NCI-H1048 (cell line): ENCODE measurements at places on chromosomes 7 and 10.

- DNase-seq = no peak
Observed at GRCh38 chr10:16049050-16049449, 188.7 kb upstream of the MINDY3 start.

- DNase-seq = no peak
Observed at GRCh38 chr10:65496541-65496940, 1429.3 kb upstream of the LRRTM3 start.

DNA sequence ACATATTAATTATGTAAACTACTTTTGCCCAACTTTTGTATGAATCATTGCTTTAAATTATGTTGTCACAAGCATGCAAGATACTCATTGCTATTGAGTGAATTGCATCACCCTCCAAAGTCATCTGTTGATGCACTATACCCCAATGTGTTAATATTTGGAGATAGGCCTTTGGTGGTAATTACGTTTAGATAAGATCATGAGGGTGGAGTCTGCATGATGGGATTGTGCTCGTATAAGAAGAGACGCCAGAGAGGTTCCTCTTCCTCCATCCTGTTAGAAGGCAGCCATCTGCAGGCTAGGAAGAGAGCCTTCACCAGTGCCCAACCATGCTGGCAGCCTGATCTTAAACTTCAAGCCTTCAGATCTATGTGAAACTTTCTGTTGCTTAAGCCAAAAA is 95.3 kb upstream of the MAGI2 start:
- no peak for DNase-seq

- DNase-seq = no peak
Observed at GRCh38 chr7:41641011-41641664, 61.8 kb downstream of the INHBA start.

- DNase-seq = no peak
Observed at GRCh38 chr7:41189866-41190265, 513.0 kb downstream of the INHBA start.

DNA sequence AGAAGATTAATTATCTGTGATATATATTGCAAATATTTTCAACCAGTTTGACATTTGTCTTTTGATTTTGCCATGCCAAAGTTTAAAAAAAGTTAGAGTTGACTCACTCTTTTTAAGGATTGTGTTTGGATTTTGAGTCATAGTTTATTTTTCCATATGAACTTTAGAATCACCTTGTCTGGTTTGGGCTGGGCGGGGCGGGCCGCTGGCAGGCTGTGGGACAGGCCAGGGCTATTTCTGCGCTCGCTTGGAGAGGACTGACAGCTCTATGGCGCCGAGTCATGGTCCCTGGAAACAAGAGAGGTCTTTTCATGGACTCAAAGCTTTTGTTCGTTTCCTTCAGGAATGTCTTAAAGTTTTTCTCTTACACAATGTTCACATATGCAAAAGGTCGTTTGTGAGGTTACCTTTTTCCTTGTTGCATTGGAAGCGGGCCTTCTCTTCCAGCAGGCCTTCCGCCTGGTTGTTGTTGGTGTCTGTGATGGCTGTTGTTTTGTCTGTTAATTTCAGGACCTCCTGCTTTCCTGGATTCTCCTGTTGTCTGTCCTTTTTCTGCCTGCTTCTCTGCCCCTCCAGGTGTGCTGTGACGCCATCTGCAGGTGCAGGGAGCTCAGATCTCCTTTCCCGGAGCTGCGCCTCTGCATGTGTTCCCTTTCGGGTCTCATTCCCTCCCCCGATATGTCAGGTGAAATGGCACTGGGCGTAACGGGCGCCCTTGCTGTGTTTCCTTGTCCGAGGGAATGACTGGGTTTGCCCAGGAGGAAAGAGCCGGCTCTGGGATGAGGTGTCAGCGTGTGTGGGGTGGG is 53.8 kb downstream of the INPP5A start:
- no peak for DNase-seq

DNA sequence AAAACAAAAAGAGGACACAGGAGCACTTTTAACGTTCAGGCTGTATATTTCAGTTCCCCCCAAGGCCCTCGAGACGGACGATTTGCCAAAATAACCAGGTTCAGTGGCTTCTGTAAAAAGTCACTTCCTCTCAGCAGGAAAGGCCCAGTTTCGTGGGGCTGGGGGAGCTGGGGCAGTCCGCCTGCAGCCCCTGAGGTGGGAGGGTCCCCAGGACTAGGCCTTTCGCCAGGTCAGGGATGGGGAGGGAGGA is 28.8 kb downstream of the WDR86 start:
- no peak for DNase-seq

DNA sequence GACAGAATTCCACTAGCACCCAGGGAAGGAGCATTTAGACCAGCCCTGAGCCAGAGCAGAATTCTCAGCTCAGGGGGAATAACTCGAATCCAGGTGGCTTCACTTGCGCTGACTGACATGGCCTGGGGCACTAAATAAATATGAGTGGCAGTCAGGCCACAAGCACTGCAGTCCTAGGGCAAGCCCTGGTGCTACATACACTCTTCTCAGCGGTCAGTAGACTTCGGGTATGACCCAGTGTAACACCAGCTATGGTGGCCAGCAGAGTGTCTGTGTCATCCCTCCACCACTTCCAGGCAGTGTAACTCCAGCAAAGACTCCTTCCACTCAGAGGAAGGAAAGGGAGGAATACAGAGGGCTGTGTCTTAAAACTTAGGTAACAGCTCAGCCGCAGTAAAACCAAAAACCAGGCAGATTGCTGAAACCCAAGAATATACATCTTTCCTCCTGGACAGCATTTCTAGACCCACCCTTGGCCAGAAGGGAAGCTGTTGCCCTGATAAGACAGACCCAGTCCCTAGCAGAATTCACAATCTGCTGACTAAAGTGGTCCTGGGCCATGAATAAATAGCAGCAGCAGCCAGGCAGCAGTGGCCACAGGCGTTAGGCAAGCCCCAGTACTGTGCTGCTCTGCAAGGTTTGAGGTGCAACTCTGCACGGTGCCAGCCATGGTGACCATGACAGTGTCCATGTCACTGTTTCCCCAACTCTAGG is 77.0 kb downstream of the SNX13 start:
- no peak for DNase-seq

GRCh38 chr7:147547252-147547897 is 1043.2 kb upstream of the C7orf33 start:
- DNase-seq = no peak

GRCh38 chr7:76233538-76234281 is 32.0 kb downstream of the SRRM3 start:
- no peak for DNase-seq

DNA sequence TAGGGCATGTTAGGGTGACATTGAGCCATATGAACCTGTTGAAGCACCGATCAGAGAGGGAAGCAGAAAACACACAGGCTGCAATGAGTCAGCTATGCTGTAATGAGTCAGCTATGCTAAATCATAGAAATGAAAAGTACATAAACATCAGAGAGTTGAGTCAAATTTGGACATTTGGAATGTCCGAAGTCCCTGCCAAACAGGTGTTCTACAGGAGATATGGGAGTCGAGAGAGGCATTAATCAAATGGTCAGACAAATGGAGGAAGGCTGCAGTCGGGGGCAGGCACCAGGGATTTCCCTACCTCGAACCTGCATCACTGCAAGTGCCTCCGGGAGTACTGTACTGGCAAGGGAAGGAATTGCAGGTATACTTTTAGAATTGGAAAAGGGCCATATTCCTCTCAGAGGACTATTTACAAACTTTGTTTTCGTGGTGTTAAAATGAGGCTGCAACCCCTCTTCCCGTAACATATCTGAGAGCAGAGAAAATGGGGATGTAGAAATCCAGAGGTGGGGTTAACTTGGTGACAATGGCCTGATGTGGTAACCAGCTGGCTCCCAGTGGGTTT is 8.8 kb upstream of the ZC3HAV1 start:
- DNase-seq = no peak

DNA sequence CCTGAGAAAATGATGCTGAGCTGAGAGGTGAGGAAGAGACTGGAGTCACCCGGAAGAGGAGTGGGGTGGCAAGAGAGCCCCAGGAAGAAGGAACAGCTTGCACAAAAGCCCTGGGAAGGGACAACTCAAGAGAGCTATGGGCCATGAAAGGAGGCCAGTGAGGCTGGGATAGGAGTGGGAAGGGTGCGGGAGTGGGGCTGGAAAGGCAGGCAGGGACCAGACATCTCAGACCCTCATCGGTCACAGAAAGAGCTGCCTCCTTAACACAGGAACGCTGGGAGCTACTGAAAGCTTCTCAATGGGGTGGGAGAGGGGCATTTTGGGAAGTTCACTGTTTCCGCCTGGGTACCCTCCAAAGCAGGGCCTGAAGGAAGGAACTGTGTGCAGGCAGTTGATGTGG is 122.0 kb upstream of the UNC5B start:
- DNase-seq = no peak

DNA sequence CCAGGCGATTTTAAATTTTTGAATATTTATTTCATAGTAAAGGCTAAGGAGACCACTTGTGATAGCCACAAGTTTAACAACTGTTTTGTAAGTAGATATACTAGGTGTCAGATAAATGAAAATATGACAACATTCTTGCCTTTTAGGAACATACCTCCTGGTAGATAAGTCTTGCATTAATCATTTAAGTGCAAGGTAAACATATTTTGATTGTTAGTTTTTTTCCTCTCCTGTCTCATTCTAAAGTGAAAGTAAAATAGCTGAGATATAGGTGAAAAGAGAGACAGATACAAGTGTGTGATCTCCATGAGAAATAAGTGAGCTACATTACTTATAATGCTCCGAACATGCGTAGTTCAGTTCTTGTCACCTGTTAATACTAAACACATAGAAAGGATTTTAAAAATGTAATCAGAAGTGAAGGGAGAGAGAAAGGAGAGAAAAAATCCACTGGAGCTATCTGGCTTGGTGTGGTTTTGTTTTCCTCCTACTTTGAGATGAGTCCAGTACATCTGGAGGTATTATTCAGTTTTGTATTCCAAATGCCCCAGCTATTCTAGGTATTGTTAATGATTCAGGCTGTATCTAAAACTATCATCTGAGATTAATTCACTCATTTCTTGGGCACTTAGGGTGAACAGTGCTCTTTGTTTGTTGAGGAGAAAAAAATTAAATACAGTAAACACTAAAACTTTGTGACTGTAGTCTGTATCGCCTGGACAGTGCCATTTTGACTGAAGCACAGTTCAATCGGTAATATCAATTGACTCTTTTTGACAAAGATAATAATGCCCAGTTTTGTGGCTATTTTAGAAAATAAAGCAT is 21.2 kb downstream of the GLCCI1 start:
- no peak for DNase-seq

- DNase-seq = no peak
Observed at GRCh38 chr7:100093925-100094486, 5.2 kb downstream of the COPS6 start.

- DNase-seq = no peak
Observed at GRCh38 chr7:106793015-106793975, 71.8 kb upstream of the PIK3CG start.

DNA sequence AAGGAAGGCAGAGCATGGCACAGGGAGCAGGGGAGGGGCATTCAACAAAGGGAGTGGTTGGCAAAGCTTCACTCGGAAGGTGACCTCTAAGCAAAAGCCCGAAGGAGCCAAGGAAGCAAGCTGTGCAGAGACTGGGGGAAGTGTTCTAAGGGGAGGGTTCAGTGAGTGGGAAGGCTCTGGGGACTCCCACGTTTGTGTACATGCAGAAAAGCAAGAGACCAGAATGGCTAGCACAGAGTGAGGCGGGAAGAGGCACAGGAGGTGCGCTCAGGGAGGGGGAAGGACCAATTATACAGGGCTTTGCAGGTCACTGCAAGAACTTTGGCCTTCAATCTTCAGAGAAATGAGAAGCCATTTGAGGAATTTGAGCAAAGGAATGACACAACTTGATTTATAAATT is 7.4 kb downstream of the ARHGAP21 start:
- no peak for DNase-seq

DNA sequence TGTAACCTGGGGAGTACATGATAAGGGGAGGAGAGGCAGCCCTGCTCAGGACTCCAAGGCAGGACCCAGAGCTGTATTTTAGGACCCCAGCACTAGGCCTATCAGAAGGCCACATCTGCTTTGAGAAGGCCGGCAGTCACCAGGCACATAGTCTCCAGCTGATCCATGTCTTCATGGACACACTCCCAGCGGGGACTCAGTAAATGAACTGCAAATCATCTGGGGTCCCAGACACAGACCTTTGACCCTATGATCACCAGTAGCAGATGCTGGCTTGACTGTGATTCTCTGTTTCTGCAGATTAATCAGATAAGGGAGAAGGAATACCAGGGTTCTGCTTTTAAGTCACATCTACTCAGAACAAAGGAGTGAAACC is 341.4 kb upstream of the PODXL start:
- DNase-seq = no peak

DNA sequence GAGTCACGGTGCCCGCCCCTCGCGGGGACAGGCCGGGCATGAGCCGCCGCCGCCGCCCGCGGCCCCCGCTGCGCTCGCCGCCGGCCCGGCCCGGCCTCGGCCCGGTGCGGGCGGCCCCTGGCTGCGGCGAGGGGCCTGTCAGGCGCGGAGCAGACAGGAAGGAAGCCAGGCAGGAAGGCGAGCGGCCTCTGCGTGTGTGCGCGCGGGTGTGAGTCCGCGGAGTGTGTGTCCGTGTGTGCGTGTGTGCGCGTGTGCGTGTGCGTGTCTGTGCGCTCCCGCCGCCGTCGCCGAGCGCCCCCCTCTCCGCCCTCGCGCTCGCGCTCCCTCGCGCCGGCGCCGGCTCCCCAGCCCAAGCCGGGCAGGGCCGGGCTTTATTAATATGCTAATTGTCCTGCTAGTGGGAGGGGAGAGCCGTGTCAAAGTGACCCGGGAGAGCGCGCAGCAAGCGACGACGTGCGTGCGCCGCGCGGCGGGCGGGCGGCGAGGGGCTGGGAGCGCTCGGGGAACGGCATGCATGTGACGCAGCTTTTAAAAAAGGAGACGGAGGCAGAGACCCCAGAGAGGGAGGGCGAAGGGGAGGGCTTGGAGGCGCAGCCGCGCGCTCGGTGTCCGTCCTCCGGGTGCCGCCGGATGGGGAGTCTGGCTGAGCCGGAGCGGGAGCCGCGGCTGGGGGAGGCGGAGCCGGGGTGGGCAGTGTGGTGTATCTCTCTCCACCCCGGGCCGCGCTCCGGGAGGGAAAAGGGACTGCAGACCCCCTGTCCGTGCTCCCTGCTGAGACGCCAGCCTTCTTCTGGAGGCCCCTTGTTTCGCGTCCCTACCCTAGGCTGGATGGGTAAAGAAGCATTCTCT is at the start of gene LDB1:
Gene LDB1 (minus strand): TSS at position 227 of the 849 bp plus-strand sequence. CDS start 258 bp downstream, outside the sequence.
- peak; percentile 36 for DNase-seq

- DNase-seq = no peak
Observed at GRCh38 chr7:158581440-158582088, 6.1 kb downstream of the PTPRN2 start.

- no peak for DNase-seq
Observed at GRCh38 chr7:75924256-75924655, 9.3 kb downstream of the POR start.
